Suprapubic skin (tissue), 4 donors: ENCODE measurements at places on chromosomes 2 and 18. TPM values are rescaled to one million over a fixed set of nuclear protein-coding genes. Genes with fewer than 3 reads are reported as not detected.

DNA sequence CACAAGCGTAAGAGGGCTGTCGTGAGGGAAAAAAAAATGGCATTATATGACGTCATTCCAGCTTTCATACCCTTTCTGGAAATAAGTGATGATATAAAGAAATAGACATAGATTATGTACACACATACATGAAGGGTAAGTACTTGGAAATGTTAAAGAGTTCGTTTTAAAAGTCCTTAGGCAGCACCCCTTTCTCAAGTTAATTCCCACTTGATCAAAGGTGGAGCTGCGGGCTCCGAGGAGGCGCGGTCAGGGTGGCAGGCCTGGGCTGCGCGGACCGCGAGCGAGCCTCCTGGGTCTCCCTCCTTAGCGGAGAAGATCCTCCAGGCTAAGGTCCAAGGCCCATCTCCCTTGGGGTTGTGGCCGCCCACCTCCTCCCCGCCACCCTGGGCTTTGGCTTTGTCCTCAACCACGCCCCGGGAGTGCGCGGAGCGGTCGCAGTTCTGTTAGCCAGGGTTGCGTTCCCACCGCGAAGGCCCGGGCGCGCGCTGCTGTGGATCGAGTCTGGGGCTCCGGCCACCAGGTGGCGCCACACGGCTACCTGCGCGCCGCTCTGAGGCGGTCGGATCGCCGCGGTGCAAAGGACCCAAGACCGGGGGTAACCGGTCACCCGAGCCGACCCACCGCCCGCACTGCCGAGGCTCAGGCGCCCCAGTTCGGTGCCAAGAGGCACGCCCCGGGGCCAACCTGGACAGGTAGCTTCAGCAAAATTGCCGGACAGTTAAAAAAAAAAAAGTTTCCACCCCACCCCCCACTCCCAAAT, 66.8 kb downstream of the HNRNPLL start:
- no peak overlapping the region for H3K27ac ChIP-seq
- H3K4me1 ChIP-seq: peaks cover 9% of the 10 kb centered on the region
- no peaks in the 10 kb centered on the region for H3K36me3 ChIP-seq
- H3K4me3 ChIP-seq: peak overlapping the region; percentile 43

DNA sequence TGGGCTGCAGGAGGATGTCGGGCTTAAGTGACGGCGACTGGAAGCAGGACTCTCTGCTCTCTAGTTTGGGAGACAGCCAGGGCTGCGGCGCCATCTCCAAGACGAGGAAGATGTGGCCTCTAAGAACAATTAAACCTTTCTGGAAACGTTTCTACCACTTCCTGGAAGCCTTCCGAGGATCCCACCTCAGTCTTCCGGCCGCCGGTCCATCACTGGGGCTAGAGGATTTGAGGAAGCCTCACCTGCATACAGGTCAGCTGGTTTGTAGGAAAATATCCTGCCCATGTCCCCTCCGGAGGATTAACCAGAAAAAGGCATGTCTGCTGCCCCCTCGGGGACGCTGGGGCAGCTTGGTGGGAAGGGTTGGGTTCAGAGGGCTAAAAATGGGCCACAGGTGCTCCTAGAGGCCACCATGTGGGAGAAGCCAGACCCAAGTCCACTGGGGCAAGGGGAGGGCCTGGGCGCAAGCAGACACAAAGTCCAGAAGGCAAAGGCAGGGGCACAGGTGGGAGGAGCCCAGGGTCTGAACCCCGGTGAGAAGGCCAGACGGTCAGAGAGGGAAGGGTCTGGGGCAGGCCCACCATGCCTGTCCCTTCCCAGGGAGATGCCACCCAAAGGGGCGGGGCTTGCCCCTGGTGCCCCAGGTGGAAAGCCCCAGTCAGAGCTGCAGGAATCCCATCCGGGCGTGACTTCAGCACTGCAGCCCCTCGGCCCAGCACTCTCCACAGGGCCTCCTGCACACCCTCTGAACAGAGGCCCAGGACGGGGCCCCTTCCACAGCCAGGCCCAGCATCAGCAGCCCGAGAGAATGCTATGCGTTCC, 82.2 kb upstream of the ID2 start:
- DNase-seq: peak; percentile 57
- H3K27ac ChIP-seq: no peak overlapping the region
- no peaks in the 10 kb centered on the region for H3K27me3 ChIP-seq
- H3K36me3 ChIP-seq: no peaks in the 10 kb centered on the region
- H3K4me3 ChIP-seq: no peak overlapping the region

DNA sequence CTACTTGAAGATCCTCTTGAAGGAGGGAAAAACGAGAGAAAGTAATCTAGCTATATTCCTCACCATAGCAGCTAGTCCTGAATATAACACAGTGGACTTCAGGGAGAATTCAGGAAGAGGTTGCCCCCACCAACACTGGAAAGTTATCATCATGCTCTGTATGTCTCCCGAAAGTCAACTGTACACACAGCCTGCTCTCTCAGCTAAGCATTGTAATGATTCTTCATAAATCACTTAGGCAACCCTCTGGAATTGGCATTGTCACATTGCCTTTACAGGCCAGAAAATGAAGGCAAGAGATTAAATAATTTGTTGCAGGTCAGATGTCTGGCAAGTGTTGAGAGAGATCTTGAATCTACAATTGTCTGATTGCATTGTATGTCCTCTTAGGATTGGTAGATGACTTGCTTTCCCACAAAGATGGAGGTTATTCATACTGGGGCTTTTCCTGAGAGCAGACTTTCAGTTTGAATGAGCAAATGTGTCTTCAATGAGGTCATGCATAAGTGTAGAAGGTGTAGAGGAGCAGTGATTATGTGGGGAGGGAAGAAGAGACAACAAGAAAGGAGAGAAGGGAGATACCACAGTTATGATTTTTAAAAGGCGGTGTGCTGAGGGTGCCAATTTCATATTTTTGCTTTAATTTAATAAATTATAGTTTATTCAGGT, 667.2 kb downstream of the DCDC2C start:
- no peaks in the 10 kb centered on the region for H3K4me1 ChIP-seq
- H3K27me3 ChIP-seq: no peaks in the 10 kb centered on the region
- no peak overlapping the region for H3K27ac ChIP-seq
- no peaks in the 10 kb centered on the region for H3K36me3 ChIP-seq
- no peak for DNase-seq

DNA sequence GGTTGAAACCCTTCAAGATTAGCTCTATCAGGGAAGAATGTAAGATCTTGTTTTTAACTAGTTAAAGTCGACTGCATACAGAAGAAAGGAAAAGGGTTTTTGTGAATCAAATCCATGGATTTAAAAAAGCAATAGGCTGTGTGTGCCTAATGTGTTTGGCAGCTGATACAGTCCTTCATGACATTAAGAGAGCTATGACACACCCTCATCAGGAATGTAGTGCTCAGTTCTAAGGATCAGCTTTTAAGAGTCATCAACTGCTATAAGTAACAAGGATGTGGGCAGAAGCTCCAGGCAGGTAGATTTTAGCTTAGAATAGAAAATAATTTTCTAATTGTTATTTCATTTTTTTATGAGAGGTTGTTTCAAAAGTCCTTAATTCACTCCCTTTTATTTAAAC, 52.9 kb downstream of the PPP1R1C start:
- H3K4me1 ChIP-seq: no peaks in the 10 kb centered on the region
- no peaks in the 10 kb centered on the region for H3K27me3 ChIP-seq
- H3K27ac ChIP-seq: no peak overlapping the region
- no peak overlapping the region for H3K4me3 ChIP-seq

GCKR gene
- 0.64 TPM for total RNA-seq

ARHGEF4 gene
- 140 TPM for total RNA-seq

DNA sequence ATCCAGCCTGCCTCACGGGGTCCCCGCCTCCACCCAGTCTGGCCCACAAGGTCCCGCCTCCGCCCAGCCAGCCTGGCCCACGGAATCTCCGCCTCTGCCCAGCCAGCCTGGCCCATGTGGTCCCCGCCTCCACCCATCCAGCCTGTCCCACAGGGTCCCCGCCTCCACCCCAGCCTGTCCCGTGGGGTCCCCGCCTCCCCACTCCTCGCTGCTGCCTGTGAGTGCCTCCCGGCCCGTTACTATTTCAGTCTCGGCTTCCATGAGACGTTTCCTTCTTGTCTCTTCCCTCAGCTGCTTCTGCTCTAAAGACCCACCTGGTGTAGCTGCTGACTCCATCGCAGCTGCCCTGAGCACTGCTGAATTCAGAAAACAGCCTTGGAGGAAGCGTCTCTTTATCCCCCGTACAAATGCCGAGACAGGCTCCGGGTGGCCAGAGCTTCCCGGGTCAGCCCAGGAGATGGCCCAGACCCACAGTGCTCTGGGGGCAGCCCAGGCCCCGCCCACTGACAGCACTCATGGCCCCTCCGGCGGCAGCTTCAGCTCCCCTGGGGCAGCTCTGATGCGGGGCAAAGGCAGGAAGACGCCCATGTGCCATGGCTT, 69.8 kb downstream of the NFATC1 start:
- no peak for DNase-seq
- H3K27ac ChIP-seq: no peak overlapping the region
- H3K36me3 ChIP-seq: peaks cover 58% of the 10 kb centered on the region

GRCh38 chr2:1602278-1603010, 141.9 kb downstream of the PXDN start:
- no peaks in the 10 kb centered on the region for H3K36me3 ChIP-seq
- no peak overlapping the region for H3K4me3 ChIP-seq
- DNase-seq: peak; percentile 15
- H3K27me3 ChIP-seq: no peaks in the 10 kb centered on the region

- DNase-seq: no peak
- no peaks in the 10 kb centered on the region for H3K36me3 ChIP-seq
- no peak overlapping the region for H3K27ac ChIP-seq
- H3K4me1 ChIP-seq: no peaks in the 10 kb centered on the region
- no peaks in the 10 kb centered on the region for H3K27me3 ChIP-seq
These were observed 40.3 kb downstream of the EML6 start for GRCh38 chr2:54763636-54764291.

DNA sequence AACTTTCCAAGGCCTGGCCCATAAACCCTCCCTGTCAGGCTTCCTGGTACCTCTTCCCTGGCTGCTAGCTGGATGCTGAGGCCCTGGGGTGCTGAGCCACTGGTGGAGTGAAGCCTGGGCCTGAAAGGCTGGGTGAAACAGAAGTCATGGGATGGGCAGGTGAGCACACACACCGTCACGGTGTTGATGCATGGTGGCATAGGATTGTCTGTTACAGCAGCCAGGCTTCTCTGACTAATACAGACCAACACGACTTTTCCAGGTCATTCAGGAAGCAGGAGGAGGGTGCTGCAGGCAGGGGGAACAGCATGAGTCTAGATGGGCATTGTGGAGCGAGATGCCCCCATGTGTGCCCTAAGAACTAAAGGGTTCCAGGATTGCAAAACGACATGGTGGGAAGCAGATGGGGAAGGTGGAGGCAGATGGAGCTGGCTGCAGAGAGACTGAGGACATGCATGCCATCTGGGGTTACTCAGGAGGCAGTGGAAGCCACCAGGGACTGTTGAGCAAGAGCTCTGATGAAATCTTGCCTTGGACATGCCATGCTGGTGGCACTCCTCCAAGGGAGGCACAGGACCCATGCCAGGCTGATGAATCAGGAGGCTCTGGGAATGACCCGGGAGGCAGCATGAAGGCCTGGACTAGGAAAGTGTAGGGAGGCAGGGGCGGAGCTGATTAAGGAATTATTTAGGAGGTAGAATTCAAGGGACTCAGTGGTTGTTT, 480.9 kb downstream of the TSN start:
- DNase-seq: no peak
- H3K36me3 ChIP-seq: no peaks in the 10 kb centered on the region
- H3K4me1 ChIP-seq: no peaks in the 10 kb centered on the region
- no peak overlapping the region for H3K27ac ChIP-seq
- no peaks in the 10 kb centered on the region for H3K27me3 ChIP-seq
- H3K4me3 ChIP-seq: no peak overlapping the region

SERPINB10 gene
- total RNA-seq: not detected

DNA sequence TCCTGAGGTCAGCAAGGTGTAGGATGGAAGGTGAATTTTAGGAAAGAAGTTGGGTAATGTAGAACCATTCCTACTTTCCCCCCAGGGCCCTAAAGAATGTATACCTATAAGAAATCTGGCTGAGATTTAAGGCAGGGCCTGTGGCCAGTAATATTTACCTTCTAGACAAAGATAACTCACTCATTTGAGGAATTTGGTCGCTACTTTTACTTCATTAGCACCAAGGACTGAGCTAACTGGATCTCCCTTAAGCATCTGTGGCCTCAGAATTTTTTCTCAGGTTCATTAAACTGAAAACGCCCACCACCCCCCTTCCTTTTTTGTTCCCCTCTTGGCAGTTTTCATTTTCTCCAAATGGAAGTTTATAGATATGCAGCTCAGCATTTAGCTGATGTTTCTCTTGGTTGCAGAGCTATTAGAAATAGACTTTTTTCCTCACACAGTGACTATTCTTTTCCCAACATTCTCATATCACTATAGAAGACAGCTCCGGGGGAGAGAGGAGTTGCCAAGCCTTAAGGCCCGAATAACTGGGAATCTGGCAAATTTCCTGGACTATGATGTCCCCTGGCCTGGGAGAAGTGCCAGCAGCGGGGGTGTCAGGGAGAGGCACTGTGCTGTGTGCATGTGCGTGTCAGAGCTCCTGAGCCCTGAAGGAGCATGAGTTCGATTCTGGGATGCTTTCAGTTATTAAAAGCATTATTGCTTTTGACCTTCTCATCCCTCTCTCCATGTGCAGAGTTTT, 310.9 kb downstream of the PRKCE start:
- H3K4me3 ChIP-seq: no peak overlapping the region
- H3K27ac ChIP-seq: peak overlapping the region; percentile 34
- no peaks in the 10 kb centered on the region for H3K36me3 ChIP-seq
- peaks cover 48% of the 10 kb centered on the region for H3K4me1 ChIP-seq
- no peaks in the 10 kb centered on the region for H3K27me3 ChIP-seq
- DNase-seq: no peak

DNA sequence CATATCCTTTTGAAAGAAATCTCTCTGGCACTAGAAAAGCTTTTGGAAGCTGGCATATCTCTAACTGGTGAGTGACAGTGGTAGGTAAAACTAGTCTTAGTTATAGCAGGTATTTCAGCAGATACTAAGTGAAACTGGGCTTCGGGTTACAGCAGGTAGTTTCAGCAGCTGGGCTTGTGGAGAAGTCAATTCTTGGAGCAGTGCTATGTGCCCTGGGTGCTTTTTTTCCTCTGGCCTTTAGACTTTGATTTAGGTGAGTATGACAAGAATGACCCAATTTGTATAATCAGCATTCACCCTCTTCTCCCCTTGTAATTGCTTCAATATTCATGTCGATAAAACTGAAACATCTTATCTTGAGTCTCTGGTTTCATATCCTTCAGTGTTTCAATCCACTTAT, 123.1 kb downstream of the KYNU start:
- no peaks in the 10 kb centered on the region for H3K4me1 ChIP-seq
- H3K36me3 ChIP-seq: no peaks in the 10 kb centered on the region
- no peak for DNase-seq
- H3K27ac ChIP-seq: no peak overlapping the region

DNA sequence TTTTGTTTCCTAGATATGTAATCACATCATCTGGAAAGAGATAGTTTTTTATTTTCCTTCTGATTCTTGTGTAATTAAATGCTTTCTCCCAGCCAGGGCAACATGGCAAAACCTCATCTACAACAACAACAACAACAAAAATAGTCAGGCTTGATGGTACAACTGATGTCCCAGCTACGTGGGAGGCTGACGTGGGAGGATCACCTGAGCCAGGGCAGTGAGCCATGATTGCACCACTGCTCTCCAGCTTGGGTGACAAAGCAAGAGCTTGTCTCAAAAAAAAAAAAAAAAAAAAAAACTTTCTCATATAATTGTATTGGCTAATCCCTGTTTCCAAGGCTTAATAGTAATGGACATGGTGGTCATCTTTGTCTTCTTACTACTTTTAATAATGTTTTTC, 26.4 kb upstream of the PGAP1 start:
- no peaks in the 10 kb centered on the region for H3K36me3 ChIP-seq
- H3K27me3 ChIP-seq: no peaks in the 10 kb centered on the region
- no peak overlapping the region for H3K27ac ChIP-seq
- no peak overlapping the region for H3K4me3 ChIP-seq
- H3K4me1 ChIP-seq: peaks cover 4% of the 10 kb centered on the region
- no peak for DNase-seq

- no peak overlapping the region for H3K27ac ChIP-seq
- no peak for DNase-seq
- peaks cover 21% of the 10 kb centered on the region for H3K36me3 ChIP-seq
- H3K4me1 ChIP-seq: no peaks in the 10 kb centered on the region
- H3K27me3 ChIP-seq: no peaks in the 10 kb centered on the region
These were observed 33.8 kb downstream of the PRELID3A start for GRCh38 chr18:12441475-12442034.
